ENCODE measurements at places on chromosomes 2 and 18.
A peak's percentile ranks its signal among the peaks of the same experiment; 100 is the strongest.

- no peak for DNase-seq
These were observed 105.0 kb upstream of the ZFP36L2 start for GRCh38 chr2:43331422-43331821.

DNA sequence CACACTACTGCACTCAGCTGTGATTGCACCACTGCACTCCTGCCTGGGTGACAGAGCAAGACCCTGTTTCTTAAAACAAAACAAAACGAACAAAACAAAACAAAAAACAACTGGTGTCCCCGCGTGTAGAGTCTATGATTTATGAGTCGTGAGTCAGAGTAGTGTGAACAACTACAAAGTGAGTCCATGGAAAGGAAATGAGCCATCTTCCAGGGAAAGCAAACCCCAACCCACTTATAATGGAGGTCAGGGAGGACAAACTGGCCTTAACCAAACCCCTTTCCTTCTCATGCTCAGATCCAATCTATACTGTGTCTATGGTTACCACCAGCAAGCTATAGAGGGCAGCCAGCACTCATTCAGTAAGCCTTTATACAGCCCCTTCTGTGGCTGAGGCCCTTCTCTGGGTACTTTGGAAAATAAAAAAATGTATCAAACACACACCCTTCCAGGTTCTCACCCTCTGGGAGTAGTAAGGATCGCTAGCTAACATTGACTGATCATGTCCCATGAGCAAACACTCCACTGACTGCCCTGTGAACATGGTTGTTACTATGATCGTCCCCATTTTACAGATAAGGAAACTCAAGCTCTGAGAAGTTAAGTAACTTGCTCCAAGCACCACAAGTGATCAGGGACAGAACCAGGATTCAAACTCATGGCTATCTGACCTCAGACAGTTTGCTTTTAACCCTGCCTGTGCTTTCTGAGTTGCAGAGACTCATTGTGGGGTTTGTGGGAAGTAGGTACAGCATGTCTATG lies 24.7 kb upstream of the COLEC12 start:
- no peak for DNase-seq

- no peak for DNase-seq
These were observed 439.1 kb downstream of the GRB14 start for GRCh38 chr2:164182116-164182627.

DNA sequence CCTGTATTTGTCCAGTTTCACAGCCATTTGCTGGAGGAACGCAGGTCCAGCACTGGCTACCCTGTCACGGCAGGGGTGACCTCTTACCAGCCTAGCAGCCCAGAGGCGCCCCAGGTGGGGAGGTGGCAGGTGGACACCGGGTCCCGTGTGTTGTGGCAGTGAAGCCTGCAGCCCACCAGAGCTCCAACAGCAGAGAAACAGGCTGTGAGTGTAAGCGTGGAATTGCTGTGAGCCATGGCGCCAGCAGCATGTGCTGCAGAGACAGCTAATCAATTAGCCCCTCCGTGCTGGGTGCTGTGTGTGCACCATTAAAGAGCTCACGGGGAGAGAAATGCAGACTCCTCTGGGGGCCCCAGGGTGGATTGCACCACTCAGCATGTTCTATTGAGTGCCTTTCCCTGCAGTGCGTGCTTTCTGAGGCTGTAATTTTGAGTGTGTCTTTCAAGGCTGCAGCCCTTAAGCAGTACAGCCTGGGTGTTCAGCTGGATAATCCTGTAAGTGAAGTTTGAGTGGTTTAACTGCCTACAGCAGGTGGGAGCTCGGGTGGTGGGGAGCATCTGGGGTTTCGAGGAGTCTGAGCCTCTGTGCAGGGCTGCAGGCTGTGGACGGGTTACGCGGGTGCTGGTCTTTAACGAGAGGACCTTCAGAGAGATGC lies 15.9 kb downstream of the RTP5 start:
- no peak for DNase-seq

DNA sequence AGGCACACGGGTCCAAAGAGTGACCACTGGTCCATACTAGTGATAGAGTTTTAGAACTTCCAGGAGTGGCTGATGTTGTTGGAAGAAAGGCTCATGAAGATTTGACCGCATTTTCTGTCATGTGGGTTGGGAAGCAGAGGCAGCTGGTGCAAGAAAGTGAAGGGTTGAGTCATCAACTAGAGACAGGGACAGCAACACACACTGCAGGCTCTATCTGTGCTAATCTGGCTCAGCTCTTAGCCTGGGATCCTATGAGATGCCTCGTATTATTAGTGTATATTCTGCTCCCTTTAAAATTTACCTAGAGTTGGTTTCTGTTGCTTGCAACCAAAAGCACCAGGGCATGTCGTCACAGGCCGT lies 2.5 kb upstream of the SH3RF3 start:
- DNase-seq: no peak

- no peak for DNase-seq
These were observed 24.8 kb upstream of the ACYP2 start for GRCh38 chr2:54090521-54091117.

- no peak for DNase-seq
These were observed 258.6 kb downstream of the CTNNA2 start for GRCh38 chr2:79771493-79771892.

- DNase-seq: no peak
These were observed 218.3 kb downstream of the ACKR3 start for GRCh38 chr2:236787885-236788284.

GRCh38 chr2:19119326-19120001 lies 239.0 kb downstream of the OSR1 start:
- no peak for DNase-seq

- no peak for DNase-seq
These were observed 16.5 kb upstream of the CYTIP start for GRCh38 chr2:157460384-157460837.

- peak; percentile 90 for DNase-seq
These were observed 6.3 kb downstream of the ANKRD53 start for GRCh38 chr2:70984576-70985282.

DNA sequence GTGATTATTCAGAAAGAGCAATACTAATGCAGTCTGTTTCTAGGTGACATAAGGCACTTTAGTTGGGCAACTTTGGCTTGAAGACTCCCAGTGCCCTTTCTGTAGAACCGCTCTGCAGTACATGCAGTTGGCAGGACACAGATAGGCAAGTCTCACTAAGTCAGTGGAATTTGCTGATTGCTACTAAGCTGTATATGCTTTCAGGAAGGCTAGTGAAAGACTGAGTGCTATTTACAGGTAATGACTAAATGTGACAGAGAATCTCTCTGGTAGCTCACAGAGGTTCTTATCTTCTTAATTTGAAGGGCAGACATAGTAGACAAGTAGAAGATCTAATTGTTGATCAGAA lies 243.0 kb downstream of the WDPCP start:
- DNase-seq: no peak

- no peak for DNase-seq
These were observed 530.7 kb downstream of the CBLN2 start for GRCh38 chr18:72013427-72013850.

DNA sequence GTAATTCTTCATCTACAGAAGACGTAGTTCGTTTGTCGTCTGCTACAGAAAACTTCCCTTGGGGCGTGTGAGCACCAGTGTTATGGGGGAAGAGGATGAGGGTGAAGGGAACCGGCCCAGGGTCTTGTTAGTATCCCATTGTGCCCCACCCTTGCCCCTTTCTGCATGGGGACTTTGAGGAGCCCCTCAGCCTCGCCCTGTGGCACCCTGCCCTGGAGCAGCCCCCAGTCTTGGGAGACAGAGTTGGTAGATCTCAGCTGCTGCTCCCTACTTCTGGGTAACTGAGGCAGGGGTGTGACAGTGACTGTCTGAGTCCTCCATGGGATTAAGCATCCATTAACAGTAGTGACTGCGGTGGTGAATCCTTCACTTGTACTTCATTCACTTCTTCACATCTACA lies 50.1 kb downstream of the RNF144A start:
- no peak for DNase-seq

GRCh38 chr2:2233171-2233826 lies 97.8 kb downstream of the MYT1L start:
- no peak for DNase-seq

DNA sequence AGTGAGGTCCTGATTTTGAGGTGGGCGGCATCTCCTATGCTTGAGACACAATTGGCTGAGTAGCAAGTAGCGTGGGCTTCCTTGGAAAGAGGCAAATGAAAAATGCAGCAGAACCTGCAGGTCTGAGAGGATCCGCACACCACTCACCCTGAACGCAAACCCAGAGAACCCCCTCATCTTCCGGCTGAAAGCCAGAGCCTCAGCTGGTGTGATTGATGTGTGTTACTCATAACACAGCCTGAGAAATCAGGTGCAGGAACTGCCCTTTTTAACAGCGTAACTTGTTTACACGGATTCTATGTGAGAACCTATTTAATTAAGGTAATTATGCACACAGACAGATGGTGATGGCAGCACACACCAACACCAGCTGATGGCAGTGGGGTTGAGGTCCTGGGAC lies 123.4 kb downstream of the MRO start:
- no peak for DNase-seq

GRCh38 chr2:189798312-189799029 lies 14.2 kb downstream of the PMS1 start:
- DNase-seq: peak; percentile 28

- peak; percentile 57 for DNase-seq
These were observed 6.3 kb downstream of the TNFAIP6 start for GRCh38 chr2:151363709-151364108.

GRCh38 chr2:189512879-189513278 lies 67.7 kb downstream of the SLC40A1 start:
- no peak for DNase-seq

GRCh38 chr2:83364264-83364663 lies 1094.8 kb downstream of the SUCLG1 start:
- DNase-seq: no peak

DNA sequence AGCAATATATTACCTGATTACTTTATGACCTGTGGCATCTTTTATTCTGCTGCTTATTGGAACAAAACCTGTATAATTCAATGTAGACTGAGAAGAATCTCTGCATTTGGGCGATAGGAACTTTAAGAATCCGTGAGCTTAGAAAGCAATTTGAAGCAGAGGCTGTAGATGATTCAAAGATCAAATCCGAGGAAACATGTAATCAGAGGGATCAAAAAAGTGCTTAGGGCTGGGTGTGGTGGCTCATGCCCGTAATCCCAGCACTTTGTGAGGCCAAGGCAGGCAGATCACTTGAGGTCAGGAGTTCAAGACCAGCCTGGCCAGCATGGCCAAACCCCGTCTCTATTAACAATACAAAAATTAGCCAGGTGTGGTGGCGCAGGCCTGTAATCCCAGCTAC lies 198.4 kb downstream of the MTX2 start:
- DNase-seq: no peak

- DNase-seq: no peak
These were observed 466.0 kb downstream of the PTH2R start for GRCh38 chr2:208872591-208872990.

DNA sequence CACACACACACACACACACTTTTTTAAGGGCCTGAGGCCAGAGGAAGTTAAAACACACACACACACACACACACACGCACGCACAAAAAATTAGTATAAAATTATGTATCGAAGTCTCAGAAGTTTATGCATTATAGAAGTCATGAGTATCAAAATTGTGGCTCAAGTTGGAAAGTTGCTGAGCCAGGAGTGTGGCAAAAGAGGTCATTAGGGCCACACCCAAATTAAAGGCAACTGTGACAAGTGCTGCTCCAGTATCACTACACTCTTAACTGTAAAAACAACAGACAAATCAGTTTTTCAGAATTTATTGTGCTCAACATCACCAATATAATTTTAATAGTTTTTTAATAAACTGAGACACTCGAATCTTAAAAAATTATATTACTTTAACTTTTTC lies 36.9 kb downstream of the YWHAQ start:
- DNase-seq: no peak

DNA sequence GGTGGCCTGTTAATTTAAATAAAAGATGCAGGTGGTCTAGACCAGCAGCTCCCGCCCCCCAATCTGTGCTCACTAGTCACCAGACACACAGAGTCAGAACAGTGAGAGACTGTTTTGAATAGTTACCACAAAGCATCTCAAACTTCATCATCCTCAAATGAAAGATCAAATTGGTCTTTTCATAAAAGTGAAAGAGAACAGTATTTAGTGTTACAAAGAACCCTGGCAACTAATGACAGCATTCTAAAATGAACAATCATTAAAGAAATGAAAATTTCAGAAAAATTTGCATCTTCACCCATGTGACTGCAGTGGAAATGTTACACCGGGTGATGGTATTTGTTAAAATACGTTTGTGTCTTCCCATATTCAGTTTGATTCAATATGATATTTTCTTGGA lies 65.5 kb upstream of the PMAIP1 start:
- peak; percentile 36 for DNase-seq

- no peak for DNase-seq
These were observed 36.6 kb downstream of the CYP1B1 start for GRCh38 chr2:38039121-38039910.

GRCh38 chr2:189143925-189144324 lies 35.6 kb downstream of the COL5A2 start:
- DNase-seq: no peak

GRCh38 chr18:63837590-63837989 lies 49.9 kb upstream of the SERPINB2 start:
- no peak for DNase-seq

DNA sequence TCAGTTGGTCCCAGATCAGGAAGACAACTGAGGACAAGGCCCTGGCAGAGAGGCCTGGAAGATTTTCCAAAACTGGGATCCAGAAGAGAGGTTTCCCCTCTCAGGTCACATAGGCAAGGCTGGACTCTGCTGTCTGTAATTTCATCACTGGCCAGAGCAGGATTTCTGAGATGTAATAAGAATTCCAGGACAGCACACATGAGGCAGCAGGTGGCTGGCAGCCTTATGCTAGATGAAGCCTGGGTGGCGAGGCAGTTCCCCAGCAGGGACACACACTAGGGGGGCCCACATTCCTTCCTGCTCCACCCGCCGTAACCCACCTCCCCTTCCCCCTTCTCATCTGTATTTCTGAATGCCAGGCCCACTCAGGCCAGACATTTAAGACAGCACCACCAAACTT lies 98.6 kb downstream of the HNRNPLL start:
- DNase-seq: no peak

GRCh38 chr2:229445019-229445418 lies 173.9 kb upstream of the PID1 start:
- no peak for DNase-seq

DNA sequence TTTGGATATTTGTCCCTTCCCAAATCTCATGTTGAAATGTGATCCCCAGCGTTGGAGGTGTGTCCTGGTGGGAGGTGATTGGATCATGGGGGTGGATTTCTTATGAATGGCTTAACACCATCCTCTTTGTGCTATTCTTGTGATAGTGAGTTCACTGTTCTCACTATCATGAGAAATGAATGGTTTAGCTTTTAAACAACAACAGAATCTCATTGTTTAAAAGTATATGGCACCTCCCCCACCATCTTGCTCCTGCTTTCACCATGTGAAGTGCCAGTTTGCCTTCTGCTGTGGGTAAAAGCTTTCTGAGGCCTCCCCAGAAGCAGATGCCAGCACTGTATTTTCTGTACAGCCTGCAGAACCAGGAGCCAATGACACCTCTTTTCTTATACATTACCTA lies 38.1 kb downstream of the KIAA1328 start:
- no peak for DNase-seq

DNA sequence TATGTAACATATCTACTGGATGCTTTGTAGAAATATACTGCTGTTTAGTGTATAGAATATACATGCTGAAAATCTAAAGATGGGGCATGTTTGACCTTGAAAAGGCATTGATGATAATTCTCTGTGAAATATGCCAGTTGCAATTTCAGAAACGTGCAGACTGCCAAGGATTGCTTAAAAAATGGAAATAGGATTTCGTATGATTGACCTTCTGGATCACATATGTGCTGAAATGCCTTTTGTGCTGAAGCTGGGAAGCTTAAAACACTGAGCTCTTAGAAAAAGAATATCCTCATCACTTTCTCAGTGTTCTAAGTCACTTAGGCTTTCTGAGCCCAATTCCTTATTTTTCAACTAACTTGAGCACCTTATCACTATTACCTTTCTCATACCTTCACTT lies 14.3 kb downstream of the NYAP2 start:
- DNase-seq: no peak

All from GM13977 (cell line).